ENCODE measurements at places on chromosomes 2 and 18. TPM values are rescaled to one million over a fixed set of nuclear protein-coding genes. Genes with fewer than 3 reads are reported as not detected.

DNA sequence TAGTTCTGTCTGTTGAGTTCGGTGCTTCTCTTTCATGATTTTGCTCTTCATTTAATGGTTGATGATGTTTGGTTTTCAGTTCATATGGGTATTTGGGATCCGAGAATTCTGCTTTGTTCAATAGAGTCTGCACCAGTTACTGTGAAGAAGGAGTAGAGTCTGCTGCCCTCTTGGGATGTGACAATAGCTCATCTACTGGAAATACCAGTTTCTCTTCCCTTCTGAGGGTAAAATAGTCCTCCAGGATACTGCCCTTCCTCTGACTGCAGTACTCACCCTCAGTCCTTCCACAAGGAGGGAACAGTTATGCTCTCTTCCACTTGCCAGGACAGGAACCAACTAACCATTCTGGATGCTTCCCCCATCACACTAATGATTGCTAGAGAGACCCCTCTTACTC, 12.5 kb upstream of the TNFAIP6 start:
- no peak for DNase-seq

The BIN1 gene
- 164 TPM for polyA plus RNA-seq

DNA sequence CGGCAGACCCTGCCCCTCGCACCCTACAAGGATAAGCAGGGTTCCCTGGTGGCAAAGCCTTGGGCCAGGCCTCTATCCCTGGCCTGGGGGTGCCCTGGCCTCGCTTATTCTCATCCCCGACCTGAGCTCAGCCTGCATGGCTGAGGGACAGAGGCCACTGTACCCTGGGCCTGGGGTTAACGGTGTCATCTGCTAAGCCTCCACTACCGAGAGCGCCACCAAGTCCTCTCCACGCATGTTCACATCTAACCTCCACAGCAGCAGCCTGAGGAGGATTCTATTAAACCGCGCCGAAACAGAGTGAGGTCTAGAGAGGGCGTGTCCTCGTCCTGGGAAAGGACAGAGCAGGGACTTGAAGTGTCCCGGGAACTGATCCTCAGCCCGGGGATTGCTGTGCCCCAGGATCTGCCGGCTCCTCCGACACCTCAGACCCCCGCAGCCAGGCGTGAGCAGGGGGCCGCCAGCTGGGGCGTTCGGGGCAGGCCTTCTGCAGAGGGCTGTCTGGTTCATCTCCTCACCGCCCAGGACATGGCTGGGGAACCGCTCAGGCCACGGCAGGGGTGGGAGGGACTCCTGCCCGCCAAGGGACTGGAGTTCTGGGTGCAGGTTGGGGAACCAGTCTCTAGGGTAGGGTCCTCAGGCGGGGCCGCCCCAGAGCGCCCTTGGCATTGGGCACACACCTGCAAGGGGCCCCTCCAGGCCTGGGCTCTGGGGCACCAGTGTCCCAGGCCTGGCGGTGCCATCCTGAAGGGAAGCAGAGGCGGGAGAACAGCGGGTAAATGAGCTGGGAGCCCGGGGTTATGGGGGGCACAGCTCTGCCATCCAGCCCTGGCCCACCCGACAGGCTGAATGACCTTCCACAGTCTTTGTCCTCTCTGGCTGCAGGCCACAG, 68.0 kb upstream of the SMAD7 start:
- no peak for DNase-seq

DNA sequence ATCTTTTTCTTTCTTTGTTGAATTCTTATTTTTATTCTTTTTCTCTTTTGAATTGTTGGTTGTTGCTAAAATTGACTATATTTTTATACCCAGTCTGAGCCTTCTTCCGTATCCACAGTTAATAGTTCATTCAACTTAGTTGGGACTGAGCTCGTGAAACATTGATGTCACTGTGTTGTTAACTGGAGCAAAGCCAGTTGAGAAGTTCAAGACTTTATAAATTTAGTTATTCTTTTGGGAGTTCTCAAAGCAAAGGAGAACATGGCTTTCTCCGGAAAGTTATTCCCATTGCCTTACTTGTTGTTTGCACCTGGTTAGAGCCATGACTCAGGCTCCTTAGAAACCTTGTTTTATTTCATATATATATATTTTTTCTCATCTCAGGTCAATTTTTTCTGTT, 8.8 kb downstream of the CTLA4 start:
- DNase-seq: no peak

GRCh38 chr2:162748566-162749215, 89.9 kb downstream of the KCNH7 start:
- DNase-seq: no peak

GRCh38 chr18:3605954-3606443, 156.0 kb downstream of the TGIF1 start:
- DNase-seq: no peak

Data from CD4-positive, CD25-positive, alpha-beta regulatory T cell (primary cell).